ENCODE measurements at places on chromosomes 5 and 9.
A peak's percentile ranks its signal among the peaks of the same experiment; 100 is the strongest.

GRCh38 chr9:119349351-119349825, 19.8 kb downstream of the BRINP1 start:
- DNase-seq, result no peak

GRCh38 chr9:129664746-129665388, 580 bp upstream of the PRRX2 start:
- no peak for DNase-seq

- no peak for DNase-seq
Measured at GRCh38 chr5:15023266-15023665, 151.7 kb upstream of the ANKH start.

GRCh38 chr5:76682387-76682786, 33.5 kb upstream of the F2R start:
- DNase-seq, result no peak

DNA sequence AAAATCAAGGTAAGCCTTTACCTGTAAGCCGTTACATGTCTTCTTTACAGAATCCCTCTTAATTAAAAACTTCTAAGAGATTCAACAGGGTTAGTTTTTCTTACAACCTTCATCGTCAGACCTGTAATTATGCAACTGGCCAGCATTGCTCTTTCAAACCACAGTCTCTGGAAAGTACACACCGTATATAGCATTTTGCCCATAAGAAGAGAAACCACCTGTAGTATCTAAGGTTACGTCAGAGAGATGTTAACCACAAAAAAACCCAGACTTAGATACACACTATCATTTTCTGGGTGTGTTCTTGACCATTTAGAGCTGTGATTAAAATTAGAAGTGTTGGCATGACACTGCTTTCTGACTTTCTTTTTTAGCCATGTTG, 140.0 kb downstream of the MUSK start:
- no peak for DNase-seq

GRCh38 chr9:136087741-136088480, 7.2 kb downstream of the NACC2 start:
- no peak for DNase-seq

DNA sequence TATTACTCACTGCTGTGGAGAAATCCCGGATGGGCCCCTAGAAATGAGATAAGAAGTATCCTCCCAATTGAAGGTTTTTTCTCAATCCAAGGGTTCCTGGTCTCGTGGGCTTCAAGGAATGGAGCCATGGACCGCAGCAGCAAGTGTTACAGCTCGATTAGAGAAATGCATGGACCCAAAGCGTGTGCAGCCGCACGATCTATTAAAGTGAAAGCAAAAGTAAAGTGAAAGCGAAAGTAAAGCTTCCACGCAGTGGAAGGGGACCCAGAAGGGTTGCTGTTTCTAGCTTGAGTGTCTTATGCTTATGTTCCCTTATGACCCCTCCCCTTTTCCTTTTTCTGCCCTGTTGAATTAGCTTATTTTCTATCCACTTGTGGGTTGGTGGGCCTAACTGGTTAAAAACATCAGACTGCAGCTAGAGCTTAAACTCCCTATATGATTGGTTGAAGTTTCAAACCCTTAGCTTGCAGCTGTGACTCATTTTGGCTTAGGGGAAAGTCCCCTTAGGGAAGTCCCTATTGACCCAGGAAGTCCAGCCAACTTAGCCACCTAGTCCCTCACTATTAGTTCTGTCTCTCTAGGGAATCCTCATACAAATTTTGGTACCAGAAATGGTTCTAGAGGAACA, 1111.8 kb downstream of the TAF11L14 start:
- peak; percentile 10 for DNase-seq

GRCh38 chr5:17430241-17430640, 67.8 kb upstream of the TAF11L2 start:
- DNase-seq, result no peak

- DNase-seq, result no peak
Measured at GRCh38 chr9:90827181-90827871, 25.7 kb downstream of the SYK start.

DNA sequence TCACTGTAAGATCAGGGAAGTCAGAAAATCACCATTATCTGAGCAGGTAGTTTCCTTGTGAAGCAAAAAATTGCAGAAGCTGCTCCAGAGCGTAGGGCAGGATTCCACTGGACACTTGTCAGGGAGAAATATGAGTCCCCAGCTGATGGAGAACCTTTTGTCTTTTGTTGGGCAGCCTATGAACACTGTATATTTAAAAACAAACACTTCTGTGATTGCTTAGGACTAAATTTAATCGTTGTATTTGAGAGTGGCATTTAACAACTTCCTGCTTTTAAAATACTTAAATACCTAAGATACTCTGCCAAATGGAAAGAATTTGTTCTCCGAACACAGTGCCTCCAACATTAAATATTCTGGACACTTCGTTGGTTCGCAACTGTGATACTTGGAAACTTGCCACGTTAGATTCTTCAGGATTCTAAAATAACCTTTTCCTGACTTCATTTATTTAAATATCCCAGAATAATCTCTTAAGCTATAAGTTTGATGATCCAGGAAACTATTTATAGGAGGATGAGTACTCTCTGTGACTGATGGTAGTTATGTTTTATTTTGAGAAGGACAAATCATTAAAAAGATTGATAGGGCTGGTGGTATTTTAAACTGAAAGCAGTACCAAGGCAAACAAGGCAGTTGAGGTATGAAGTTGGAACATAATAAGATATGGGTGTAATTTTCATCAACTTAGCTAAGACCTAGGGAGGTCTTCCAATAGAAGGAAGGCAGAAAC, 2.7 kb upstream of the HSPA4 start:
- DNase-seq, result no peak

GRCh38 chr5:99453196-99453595, 524.4 kb upstream of the CHD1 start:
- DNase-seq, result no peak

DNA sequence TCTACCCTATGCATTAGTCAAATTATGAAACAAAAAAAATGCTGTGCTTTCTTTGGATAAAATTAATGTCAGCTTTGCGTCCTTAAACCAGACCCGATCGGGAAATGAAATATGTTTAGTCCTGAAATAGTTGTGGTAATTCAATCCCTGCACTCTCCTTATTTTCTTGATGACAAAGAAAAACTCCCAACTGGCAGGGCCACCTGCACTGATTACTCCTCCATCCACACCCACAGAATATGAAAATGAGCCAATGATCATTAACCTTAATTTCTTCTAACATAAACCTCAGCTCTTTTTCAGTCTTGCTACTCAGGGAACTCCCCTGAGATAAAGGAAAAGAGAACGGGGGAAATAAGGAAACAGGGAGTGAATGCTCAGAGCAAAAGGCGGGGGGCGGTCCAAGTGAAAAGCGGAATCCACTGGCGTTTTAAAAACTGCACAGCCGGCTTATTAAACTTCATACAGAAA, 245.3 kb downstream of the BNC2 start:
- DNase-seq, result no peak

GRCh38 chr9:14213504-14213903, 100.4 kb downstream of the NFIB start:
- DNase-seq, result no peak

GRCh38 chr5:67289763-67290521, 93.3 kb upstream of the CD180 start:
- DNase-seq, result no peak

GRCh38 chr9:21709464-21710058, 92.9 kb upstream of the MTAP start:
- peak; percentile 45 for DNase-seq

- DNase-seq, result no peak
Measured at GRCh38 chr5:33877449-33877848, 14.3 kb downstream of the ADAMTS12 start.

- no peak for DNase-seq
Measured at GRCh38 chr5:36660397-36661049, 54.1 kb downstream of the SLC1A3 start.

GRCh38 chr9:73215249-73215648, 63.6 kb downstream of the ANXA1 start:
- no peak for DNase-seq

GRCh38 chr9:18951936-18952335, 81.1 kb downstream of the SAXO1 start:
- no peak for DNase-seq

GRCh38 chr5:133252133-133252480, 200.3 kb downstream of the HSPA4 start:
- no peak for DNase-seq

DNA sequence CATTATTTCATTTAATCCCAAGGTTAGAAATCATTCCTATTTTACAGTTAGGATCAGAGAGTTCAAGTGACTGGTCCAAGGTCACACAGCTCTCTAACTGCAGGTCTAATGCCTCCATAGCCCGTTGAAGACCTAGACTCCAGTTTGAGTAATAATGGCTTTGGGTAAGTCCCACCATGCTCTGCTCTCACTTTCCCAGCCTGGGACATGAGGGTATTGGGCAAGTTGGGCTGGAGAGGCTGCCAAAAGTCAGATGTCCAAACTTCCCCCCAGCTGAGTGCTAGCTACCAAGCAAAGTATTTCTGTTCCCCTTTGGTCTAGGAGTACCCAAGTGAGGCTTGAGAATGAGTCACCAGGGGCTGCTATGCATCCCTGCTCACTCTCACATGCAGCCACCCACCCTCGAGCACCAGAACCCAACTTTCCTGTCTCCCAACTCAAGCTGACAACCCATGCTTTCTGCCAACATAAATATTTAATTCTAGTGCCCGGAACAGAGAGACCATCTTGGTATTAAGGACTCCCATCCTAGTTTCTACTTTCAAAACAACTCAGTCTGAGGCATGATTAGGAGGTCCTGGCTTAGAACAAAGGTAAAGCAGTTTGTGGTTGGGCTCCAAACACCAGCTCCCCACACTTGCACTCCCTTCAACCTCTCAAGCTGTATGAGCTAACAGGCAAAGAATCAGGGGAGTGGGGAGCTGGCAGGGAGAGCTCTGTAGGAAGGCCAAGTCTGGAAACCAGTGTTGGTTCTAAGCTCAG, 236.5 kb upstream of the TRIM32 start:
- no peak for DNase-seq

DNA sequence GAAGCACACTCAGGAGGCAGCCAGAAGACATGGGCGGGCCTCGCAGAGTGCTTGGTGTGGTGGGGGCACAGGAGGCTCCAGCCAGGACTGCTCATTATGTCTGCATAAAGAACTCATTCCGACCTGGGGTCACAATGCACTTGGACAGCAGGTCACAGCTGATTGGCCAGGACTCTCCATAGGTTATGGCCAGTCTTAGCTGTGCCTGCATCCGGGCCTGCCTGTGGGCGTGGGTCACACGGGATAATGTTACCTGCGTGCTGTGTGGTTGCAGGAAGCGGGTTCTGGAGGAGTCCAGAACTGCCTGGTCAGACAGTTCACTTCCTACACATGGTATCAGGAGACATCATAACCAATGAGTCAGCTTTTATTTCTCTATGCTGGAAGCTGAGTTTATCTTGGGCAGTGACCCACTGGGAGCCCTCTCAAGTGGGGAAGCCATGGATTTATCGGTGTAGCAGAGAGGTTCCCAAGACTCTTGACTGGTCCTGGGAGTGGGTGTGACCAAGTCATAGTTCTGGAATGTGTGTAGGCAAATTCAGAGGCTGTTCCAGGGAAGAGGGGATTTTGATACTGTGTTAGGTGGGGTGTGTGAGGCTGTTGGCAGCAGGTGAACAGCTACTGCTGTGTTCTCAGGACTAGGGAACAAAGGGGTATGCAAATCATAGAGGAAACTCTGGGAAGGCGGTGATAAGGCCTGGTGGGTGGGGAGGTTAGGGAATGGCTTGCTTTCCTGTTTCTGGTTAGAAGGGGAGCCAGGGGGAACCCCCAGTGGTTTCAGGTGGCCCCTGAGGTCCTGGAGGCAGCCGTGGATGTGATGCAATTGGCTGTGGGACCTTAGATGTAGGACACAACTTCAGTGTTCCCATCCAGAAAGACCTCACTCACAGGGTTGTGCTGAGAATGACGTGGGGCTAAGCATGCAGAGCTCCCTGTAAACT, 51.3 kb downstream of the ARHGEF37 start:
- DNase-seq, result no peak
